Kasumi-1 (cell line): ENCODE measurements at places on chromosomes 3 and 15.
A peak's percentile ranks its signal among the peaks of the same experiment; 100 is the strongest.

DNA sequence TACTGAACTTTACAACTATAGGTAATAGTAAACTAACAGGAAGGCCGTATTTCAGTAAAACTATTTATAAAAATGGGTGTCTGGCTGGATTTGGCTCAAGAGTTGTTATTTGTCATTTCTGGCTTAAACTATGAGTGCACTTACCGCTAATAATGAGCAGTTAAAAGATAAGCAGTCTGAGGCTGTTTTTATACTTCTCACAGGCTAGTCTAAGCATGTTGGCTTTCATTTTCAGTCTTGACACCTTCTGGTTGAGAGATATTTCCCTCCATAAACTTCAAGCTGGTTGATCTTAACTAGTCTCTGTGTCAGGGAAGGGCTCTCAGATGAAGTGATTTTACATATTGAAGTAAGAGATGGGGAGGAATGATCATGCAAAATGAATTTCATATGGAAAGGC lies 96.1 kb downstream of the RSRC1 start:
- DNase-seq, result no peak

- no peak for DNase-seq
Measured at GRCh38 chr3:181933052-181933618, 221.4 kb downstream of the SOX2 start.

GRCh38 chr3:123503203-123503602 lies 54.3 kb upstream of the ADCY5 start:
- DNase-seq, result no peak

DNA sequence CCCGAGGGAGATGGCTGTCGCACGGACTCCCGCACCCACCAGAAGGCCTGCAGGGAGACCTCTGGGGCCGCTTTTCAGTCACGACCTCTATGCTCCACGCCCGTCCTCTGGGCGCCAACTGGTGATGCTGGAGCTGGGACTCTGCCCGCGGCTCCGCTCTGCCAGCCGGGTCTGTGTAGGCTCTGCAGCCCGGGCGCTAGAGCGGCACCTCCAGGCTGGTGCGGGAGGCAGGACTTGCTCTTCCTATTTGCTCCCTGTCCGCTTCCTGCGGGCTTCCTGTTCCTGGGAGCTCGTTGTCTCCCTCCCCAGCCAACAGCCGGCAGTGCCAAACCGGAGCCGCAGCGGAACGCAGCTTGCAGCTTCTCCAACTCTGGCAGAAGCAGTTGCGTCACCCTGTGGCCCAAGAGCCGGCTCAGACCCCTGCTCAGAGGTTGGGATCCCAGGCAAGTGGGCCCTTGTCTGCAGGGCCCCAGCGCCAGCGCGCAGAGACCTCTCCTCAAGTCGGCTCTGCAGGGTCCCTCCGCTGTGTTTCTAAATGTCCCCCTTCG lies 285.9 kb downstream of the XXYLT1 start:
- peak; percentile 78 for DNase-seq

DNA sequence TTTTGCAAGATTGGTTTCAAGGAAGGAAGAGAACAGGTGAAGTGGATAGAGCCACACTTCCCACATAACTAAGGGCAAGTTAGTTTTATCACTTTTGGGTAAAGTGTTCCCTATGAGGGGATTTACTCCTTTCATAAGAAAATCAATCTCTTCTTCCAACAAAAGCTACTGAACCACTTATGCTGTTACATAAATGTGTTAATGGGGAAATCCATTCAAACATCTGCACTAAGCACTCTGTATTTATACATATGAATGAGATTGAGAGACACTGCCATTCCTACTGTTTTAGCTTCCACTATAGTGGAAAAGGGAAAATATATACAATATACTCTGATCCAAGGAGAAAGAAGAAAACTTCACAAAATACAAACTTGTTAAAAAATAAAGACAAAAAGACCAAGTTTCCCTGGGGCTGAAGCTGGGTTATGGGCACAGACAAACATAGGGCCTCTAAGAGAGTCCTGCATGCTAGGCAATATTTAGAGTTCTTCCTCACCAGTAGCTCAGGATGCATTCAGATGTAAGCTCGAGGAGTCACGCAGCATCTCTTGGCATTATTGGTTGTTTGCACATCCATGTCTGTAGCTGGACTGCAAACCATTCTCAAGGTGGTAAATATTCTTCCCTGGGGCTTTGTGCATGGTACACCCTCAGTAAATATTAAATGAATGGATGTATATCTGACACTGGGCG lies 454.2 kb downstream of the FGF12 start:
- no peak for DNase-seq

- no peak for DNase-seq
Measured at GRCh38 chr3:131371688-131372066, 9.9 kb upstream of the NUDT16 start.

GRCh38 chr15:42384597-42384996 lies 25.3 kb downstream of the CAPN3 start:
- DNase-seq, result no peak
